ENCODE measurements at places on chromosomes 2 and 18.

DNA sequence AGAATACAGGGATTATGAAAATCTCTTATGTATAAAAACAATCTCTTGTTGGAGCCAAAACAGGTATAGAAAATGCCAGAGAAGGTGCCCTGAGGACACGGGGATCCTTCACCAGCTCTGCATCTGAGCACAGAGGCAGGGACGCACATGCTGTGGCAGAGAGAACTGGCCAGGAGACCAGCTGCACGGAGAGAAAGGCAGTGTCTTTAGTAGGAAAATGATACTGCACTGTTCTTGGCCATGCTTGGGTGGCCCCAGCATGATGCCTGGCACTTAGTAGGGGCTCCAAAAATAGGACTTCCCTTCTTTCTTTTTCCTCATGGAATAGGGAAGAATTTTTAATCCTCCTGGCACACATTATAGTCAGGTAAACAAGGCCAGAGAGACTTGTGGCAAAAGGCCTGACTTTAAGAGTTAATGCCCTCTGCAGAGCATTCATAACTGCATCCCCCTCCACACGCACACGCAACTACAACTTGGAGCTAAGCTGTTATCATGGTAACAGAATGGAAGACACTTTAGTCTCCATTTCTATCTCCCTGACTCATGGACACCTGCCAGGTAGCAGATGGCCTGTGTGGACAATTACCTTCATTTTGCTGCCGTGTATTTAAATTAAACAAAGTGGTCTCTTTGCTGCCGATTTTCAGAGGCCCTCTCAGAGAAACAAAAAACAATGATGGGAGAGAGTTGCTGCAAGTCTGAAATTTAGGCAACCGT, 59.7 kb upstream of the DNMT3A start:
- DNase-seq, result no peak

GRCh38 chr18:58716060-58716756, 44.9 kb downstream of the MALT1 start:
- peak; percentile 8 for DNase-seq

DNA sequence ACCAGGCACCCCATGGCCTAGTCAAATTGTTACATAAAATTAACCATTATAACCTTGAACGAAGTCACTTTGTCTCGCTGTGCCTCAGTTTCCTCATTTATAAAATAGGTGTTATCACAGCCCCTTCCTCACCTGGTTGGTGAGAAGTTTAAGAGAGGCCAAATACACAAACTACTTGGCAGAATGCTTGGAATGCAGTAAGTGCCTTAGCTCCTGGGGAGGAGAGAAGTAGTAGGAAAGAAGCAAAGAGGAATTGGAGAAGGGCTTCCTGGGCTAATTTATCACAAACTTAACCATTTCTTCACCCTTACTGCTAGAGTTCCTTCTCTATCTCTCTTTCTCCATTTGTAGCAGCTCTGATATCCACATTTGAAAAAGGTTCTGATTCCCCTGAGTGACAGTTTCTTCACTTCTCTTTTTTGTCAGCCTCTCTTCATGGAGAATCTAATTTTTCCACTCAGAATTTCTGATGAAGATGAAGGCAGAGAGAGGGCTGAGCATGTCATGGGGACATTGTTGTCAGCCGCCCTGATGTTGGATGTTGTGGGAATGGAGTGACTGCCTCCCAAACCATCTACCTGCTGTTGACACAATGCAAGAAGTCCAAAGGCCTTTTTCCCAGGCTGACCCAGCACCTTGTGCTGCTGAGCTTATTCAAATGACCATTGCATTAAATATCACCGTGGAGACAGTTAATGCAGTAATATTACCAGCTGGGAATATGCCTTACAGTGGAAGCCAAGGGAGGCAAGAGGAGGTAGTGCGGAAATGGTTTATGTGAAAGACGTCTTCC, 60.4 kb downstream of the BOD1L2 start:
- no peak for DNase-seq

GRCh38 chr2:152585830-152586484, 131.3 kb downstream of the PRPF40A start:
- no peak for DNase-seq

GRCh38 chr2:15942711-15943345, 2.5 kb downstream of the MYCN start:
- peak; percentile 10 for DNase-seq

DNA sequence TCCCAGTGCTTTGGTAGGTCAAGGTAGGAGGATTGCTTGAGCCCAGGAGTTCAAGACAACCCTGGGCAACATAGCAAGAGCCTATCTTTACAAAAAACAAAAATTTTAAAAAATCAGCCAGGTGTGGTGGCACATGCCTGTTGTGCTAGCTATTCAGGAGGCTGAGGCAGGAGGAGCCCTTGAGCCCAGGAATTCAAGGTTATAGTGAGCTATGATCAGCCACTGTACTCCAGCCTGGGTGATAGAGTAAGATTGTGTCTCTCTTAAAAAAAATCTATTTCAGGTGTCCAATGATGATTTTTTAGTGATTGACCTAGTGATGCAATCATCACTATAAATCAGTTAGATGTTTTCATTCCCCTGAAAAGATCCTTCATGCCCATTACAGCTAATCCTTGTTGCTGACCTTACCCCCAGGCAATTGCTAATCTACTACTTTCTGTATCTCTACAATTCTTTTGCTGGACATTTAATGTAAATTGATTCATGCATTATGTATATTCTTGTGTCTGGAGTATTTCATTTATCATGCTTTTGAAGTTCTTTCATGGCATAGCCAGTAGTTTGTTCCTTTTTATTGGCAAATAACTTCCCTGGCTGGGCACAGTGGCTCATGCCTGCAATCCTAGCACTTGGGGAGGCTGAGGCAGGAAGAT, 10.3 kb downstream of the MOCOS start:
- DNase-seq, result no peak

DNA sequence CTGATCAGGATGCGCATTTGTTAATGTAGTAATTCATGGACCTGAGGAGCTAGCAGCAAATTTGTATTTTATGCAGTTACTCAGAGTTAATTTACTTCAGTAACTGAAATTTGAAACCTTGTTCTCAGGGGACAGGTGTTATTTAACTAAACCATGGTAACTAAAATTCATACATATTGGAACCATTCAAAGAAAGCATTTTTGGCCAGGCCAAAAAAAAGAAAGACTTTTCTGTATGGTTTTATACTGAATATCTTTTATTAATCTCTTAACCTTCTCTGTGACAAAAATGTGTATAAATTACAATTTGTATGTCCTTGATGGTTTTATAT, 4.4 kb upstream of the KLHL23 start:
- DNase-seq, result no peak
